ENCODE measurements at places on chromosomes 7 and 10. TPM values are rescaled to one million over a fixed set of nuclear protein-coding genes. Genes with fewer than 3 reads are reported as not detected.

- peak; percentile 74 for DNase-seq
These were observed 4.0 kb upstream of the SH3PXD2A start for GRCh38 chr10:103859161-103860086.

- peak; percentile 90 for DNase-seq
These were observed 63.0 kb upstream of the SP4 start for GRCh38 chr7:21364801-21365271.

DNA sequence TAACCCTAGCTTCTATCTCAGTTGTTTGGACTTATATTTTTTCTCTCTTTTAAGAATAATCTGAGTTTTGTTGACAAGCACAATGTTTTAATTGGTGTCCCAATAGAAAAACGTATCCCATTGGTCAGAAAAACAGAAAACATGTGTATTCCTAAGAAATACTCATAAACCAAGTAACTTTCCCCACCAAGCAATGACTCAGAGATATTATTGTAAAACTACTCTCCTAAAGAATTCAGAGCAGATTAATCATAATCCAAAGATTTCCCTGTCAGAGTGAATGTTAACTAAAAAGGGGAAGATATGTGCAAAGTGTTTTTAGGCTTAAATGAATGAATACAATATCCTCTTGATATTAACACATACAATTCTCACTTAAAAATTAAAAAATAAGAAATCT lies 29.4 kb upstream of the MBL2 start:
- DNase-seq = peak; percentile 52

DNA sequence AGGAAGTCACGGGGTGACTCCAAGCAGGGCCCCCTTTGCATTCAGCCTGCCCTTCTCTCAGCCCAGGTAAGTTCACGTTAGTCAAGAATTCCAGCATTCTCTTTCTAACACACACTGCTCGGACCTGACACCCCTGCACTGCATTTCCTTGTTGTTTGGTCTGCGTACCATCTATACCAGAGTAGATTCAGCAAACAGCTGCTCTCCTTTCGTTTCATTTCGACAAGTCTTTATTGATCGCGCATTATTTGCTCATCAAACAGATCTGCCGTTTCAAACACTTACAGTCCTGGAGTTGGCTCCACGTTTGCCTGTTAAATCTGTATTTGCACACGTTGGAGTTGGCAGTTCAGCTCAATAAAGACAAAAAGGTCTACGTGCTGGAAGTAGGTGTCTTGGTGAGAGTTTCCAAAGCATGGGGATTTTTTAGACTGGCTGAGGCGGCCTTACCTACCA lies 495.1 kb downstream of the RPS24 start:
- no peak for DNase-seq

DNA sequence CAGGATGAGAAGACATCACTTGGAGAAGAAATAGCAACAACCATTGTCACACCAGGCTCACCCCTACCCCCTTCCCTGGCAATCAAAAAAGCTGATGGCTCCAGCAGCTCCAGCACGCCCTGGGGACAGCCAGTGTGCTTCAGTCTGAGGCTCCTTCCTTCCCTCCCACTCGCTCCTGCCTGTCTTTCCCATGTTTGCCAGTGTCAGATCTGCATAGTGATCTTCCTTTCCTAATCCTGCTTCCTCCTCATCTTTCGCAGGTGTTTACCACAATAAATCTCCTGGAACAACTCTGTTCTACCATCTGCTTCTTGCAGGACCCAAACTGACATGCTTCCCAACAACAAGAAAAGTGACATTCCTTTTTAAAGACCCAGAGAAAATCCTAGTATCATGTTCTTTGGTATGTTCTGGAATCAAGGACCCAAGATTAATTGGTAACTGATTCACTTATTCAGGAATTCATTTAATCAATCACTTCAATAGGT lies 57.1 kb downstream of the STEAP1B start:
- no peak for DNase-seq

DNA sequence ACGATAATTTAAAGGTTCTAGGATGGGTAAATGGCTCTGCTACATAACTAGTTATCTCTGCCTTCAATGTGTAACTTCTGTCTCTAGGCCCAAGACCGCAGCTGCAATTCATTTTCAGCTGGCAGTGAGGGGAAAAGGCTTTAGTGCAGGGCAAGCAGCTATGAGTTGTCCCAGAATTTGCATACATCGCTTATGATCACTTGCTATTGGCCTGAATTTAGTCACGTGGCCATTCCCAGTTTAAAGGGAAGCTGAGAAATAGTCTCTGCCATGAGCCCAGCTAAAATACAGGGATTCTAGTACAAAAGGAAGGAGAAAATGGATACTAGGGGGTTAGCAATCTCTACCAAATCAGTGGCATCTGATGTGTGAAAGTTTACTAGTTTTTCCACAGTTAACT lies 145.8 kb upstream of the IMMP2L start:
- no peak for DNase-seq

DNA sequence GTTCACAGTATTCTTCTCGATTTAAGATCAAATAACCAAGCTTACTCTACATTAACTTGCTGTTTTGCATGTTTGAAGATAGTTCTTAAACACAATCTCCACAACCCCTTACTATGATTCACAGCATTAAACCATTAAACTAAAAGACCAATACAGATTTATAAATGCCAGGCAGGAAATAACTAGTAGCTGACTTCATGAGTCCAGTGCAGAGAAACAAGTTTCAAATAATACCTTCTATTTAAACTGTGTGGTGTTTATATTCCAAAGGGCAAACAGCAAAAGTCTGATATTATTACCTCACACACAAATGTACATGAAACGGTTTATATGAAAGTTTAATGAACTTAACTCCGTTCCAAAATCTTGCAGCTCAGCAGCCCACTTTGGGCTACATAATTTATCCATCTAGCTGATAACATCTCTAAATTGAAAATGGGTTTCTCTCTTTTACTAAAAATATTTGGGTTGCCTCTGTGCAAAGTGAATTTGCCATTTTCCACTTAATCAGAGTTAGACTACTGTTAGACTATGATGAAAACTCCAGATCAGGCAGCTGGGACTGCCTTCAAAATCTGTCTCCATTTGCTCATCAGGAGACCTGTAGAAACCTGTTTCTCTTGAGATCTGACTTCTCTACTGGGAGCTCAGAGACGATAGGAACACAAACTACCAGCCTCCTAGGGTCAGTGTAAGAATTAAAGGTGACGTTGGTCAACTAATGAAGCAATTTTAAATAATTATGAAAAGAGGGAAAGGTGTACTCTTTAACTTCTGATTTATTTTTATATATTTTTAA lies 287.3 kb downstream of the FZD1 start:
- peak; percentile 71 for DNase-seq

GRCh38 chr10:71214641-71215559 lies 2.5 kb downstream of the UNC5B start:
- DNase-seq = no peak

DNA sequence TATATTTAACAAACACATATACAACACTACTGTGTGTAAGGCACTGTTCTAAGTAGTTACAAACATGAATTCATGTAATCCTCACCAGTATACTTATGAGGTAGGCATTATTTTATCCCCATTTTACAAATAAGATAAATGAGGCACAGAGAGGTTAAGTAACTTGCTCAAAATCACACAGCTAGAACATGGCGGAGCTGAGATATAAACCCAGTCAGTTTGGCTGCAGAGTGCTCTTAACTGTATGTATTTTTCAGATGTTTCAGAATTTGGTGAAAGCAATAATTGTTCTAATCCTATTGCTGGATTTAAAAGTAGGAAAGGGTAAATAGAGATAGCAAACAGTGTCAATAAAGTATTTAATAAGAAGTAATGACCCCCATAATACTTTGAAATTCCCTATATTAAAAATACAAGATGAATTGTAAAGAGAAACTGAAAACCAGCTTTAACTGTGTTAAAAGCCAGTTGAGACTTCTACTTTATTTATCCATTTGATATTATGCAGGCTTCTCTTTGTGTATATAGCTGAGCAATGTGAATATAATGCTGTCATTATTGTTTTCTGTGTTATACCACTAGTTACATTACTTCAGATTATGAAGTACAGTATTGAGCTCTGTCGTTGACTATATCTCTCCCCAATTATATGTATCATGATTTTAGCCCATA lies 32.3 kb upstream of the RPA3 start:
- DNase-seq = no peak

DNA sequence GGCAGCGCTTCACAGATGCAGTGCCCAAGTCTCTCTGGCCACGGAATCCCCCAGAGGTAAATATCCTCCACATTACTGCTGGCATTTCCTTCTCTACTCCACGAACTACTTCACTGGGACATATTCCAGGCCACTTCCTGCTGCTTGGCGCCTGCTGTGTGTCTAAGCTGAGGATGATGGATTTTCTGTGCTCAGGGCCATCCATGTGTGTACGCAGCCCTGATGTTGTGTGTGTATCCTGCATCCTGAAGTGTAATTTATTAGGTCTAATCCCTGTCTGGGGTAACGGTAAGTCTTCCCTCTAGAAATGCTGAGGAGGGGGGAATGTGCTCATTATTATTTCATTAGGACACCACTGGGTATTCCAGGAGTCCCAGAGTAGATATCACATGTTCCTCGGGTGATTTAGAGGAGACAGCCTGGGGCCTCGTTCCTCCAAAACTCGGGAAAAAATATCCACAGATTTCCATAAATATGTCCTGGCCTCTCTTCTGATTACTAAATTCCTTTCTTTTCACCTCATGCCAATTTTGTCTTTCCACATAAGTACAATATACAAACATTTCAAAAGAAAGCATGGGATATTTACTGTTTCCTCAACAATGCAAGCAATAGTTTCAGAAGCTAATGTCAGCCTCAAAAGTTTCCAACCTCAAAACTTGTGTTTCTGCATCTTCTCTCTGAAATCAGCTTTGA lies 25.5 kb upstream of the HABP2 start:
- DNase-seq = no peak

Gene NEUROD6
- not detected for total RNA-seq

Gene DNMBP
- total RNA-seq = 5.0 TPM

DNA sequence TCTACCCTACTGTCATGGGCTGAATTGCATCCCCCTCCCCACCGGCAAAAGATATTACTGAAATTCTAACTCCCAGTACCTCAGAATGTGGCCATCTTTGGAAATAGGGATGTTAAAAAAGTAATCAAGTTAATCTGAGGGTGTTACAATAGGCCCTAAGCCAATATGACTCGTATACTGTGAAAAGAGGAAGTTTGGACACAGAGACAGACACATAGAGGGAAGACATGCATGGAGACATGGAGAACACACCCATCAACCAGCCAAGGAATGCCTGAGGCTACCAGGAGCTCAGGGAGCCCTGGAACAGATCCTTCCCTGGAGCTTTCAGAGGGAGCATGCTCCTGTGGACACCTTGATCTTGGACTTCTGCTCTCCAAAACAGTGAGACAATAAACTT lies 138.2 kb upstream of the ADO start:
- peak; percentile 12 for DNase-seq

DNA sequence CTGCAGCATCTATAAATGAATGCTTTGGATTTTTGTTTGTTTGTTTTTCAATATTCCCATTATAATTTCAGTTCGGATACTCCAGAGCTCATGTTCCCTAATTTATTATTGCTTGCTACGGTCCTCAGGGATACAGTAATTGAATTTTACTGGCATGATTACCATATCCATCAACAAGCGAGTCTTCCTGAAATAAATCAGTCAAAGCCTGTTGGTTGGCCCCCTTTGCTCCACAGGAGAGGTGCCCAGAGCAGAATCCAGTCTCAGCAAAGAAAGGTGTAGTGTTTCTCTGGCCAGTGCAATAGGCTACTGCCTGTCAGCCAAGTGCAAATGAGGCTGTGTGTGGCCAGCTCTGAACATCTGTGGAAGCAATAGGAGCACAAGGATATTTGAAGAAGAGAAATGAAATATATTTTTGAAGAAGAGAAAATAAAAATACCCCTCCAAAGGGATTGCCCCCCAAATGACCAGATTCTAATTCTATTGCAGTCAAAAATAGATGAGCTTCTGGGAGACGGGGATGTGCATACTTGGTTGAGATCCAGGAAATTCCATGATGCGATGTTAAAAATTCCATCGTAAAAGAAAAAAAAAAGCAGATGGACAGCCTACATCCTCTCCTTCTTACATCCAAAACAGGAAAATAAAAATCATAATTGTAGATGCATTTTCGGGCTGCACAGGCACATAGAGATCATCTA lies 18.1 kb downstream of the TRIL start:
- no peak for DNase-seq

DNA sequence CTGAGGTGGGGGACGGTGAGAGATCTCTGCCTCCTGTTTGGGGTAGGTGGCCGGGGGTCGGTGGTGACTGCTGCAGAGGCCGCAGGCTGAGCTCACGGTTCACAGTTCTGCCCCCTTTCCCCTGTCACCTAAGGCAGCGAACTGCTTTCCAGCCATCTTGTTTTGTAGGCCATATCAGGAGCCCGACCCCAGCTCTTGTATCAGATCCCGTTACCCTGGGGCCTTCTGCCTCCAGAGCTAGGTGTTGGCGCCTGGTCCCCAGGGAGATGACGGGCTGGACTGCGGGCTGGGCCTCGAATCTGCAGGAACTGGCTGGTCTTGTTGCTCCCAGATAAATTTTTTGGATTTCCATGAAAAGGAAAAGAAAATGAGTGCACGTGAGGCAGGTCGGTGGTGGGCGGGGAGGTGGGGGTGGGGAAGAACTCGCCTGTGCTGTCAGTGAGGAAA lies 183.0 kb downstream of the DNAJB6 start:
- DNase-seq = no peak

DNA sequence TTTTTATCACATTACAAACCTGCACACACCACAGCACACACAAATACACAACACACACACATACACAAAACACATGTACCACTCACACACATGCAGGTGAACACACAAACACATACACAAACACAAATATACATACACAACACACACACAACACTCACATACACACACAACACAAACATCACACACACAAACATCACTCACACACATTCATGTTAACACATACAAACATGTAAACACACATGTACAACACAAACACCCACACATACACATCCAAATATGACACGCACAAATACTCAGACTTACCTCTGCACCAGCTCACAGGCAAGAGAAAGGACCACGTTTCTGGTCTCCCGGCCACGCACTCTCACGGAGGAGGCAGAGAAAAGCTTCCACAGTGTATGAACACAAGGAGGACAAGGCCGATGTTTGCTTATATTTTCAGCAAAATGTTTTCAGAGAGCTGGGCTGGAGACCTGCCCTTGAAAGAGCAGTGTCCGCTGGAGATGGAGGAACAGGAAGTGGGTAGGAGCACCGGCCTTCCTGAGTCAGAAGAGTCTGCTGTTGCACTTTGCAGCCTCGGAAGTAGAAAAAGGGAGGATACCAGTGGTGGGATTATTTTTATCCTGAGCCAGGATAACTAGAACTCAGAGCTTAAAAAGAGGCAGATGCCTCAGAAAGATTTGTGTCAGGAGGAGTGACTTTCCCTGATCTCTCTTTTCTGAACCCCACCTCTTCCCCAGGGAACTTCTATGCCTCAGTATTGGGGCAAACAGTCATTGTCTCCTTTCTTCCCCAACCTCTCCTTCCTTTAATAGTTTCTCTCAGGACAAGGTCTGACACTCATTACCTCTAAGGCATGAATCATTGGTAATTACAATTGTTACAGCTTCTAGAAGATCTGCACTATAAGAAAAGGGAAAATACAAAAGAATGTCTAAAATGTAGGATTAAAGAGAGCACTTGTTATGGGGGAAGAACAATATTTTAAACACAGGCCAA lies at the start of gene GIMAP6:
GIMAP6 (minus strand) TSS at position 520 of the 999 bp plus-strand sequence. CDS start 2,243 bp downstream, outside the sequence.
- no peak for DNase-seq

Gene FAM25A
- 4.7 TPM for total RNA-seq

GRCh38 chr10:818526-819220 lies 112.8 kb downstream of the LARP4B start:
- no peak for DNase-seq

Gene ITGA8
- not detected for total RNA-seq
